ENCODE measurements at places on chromosomes 5 and 9.

DNA sequence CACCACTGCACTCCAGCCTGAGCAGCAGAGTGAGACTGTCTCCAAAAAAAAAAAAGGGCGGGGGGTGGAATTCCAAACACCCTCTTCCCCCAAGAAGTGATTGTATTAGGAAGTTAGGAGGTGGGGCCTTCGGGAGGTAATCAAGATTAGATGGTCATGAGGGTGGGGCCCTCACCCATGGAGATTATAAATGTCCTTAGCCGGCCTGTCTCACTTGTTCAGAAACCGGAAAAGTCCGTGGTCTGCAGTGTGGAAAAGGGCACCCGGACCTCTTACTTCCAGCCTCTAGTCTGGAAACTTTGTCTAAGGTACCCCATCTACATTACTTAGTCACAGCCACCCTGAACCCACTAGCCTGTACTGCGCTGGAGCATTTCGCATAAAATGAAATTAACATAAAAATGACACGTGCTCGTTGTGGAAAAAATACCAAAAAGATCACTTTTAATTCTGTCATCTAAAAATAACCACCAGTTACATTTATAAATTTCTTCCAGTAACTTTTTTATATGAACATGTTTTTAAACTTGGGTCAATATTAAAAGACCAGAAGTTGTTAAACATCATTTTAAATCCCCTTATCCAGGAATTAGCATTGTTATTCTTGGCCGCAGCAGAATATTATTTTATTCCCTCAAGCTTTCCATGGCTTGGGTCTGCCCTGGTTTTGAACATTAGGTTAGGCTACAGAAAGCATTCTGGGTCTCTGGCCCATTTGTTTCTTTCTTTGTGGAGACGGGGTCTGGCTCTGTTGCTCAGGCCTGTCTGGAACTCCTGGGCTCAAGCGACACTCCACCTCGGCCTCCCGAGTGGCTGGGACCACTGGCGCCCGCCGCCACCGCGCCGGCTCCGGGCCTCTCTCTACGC is 1.2 kb upstream of the CKS2 start:
- no peak for DNase-seq

DNA sequence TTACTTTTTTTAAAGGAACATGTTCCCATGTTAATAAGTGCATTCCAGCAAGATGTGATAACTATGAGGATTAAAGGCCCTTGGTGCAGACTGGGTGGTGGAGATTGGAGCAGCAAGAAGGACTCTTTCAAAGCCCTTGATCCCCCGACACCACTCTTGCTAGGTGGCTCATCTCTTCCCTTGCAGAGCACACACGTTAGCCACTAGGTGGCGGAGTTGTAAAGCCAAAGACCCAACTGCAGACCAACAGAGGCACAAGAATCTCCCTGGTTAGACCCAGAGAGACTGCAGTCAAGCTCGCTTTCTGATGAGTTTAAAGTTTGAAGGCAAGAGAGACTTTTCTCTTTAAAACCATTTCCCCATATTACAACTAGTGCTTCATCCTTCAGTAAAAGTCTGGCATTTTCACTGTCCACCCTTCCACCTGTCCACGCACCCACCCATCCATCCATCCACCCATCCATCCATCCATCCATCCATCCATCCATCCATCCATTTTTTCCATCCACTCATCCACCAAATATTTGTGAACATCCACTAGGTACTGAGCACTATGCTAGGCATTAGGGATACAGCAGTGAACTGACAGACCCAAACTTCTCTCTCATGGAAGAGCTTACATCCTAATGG is 226.9 kb downstream of the MSX2 start:
- peak; percentile 15 for DNase-seq

- DNase-seq: no peak
These were observed 106.3 kb downstream of the ROR2 start for GRCh38 chr9:91843623-91844148.

DNA sequence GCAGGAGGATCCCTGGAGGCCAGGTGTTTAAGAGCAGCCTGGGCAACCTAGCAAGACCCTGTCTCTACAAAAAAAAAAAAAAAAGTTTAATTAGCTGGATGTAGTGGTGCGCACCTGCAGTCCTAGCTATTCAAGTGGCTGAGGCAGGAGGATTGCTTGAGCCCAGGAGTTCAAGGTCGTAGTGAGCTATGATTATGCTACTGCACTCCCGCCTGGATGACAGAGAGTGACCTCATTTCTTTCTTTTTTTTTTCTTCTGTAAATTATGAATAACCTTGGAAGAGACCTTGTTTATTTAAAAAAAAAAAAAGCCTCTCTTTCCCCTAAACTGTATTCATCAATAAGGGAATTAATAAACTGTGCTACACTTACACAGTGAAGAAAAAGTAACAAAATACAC is 43.6 kb upstream of the SLC30A5 start:
- no peak for DNase-seq

GRCh38 chr5:125558466-125558865 is 812.0 kb upstream of the ZNF608 start:
- no peak for DNase-seq

- DNase-seq: no peak
These were observed 102.0 kb downstream of the PHF2 start for GRCh38 chr9:93678199-93679019.

- no peak for DNase-seq
These were observed 98.6 kb upstream of the ADAMTS19 start for GRCh38 chr5:129361441-129362025.

- no peak for DNase-seq
These were observed 61.5 kb downstream of the NR3C1 start for GRCh38 chr5:143341807-143342570.

GRCh38 chr9:125630436-125630835 is 76.6 kb downstream of the MAPKAP1 start:
- no peak for DNase-seq

- DNase-seq: no peak
These were observed 208.0 kb upstream of the PDE4D start for GRCh38 chr5:60101573-60101972.

DNA sequence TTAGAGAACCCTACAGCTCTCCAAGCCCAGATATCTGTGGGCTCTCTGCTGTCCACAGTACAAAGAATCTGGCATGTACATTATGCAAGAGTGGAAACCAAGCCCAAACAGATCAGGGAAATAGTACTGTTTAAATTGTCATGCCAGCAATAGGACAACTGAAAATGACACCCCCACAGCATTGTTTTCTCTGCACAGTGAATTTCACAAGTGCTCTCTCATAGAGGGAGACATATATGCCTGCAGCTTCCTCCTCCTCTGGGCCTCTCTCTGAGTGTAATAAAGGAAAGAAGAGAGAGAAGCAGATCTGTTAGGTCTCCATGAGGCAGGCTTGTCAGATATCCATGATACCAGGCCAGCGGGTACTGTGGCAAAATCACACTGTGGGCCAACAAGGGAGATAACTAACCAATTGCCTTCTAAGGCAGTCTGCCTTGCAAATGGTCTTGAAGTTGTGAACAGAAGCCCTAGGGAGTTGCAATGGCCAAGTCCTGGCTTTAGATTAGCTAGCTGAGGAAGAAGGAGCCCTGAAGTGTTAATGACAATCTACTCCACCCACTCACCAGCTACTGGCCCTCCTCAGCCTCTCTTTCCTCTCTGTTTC is 54.4 kb upstream of the JMY start:
- no peak for DNase-seq

DNA sequence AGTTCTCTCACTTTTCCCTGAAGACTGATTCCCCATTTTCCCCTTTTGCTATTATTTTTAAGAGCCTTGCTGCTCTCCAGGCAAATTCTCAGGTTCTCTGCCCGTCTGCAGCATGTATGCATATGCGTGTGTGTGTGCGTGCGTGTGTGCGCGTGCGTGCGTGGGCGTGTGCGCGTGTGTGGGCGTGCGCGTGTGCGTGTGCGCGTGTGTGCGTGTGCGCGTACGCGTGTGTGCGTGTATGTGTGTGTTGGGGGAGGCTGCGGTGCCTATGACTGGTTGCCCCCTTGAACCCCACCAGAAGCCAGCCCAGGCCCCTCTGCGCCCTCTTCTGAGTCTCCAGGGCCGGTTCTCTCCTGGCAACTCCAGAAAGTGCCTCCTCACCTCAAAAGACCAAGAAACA is 987 bp upstream of the FOXI1 start:
- no peak for DNase-seq

DNA sequence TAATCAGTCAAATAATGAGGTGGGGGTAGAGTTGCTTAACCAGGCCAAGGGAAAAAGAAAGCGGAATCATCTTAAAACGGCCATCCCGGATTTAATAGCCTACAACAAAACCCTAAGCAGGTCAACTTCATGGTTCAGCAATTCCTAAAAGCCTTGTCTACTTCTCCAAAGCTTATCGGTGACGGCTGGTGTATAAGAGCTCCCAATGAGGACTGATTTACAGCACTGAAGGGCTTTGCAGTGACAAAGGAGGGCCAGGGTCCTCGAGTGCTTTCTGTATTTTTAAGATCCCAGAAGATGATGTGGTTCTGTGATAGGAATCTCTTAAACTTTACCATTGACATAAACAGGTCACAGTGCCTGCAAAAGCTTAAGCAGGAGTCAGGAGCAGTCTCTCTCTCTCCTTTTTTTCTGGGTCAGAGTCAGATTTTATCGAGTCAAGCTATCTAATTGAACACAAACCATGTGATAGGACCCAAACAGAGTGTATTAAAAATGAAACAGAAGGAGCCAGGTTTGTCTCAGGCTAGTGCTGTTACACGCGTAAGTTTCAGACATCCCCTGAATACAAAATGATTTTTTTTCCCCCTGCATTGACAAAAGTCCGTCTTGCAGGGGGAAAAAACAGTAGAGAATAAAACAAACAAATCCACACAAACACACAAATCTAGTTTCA is 663.6 kb upstream of the ZNF608 start:
- DNase-seq: no peak

DNA sequence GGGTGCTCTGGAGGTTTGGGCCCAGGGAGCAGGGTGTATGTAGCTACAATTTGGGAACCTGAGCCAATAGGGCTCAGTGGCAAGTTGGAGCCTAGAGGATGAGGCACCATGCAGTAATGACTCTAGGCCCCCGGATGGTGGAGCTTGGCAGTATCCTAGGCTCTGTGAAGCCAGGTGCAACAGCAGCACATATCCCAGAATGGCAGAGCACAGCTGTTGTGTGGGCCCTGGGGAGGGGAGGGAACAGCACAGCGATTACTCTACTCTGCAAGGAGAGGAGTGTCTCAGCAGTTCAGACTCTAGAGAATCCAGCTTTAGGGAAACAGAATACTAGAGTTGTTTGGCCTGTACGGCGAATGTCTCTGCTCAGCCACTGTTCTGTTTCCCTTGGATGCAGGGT is 56.1 kb downstream of the LRRTM2 start:
- DNase-seq: no peak

- no peak for DNase-seq
These were observed 115.3 kb downstream of the VAV2 start for GRCh38 chr9:133876836-133877235.

DNA sequence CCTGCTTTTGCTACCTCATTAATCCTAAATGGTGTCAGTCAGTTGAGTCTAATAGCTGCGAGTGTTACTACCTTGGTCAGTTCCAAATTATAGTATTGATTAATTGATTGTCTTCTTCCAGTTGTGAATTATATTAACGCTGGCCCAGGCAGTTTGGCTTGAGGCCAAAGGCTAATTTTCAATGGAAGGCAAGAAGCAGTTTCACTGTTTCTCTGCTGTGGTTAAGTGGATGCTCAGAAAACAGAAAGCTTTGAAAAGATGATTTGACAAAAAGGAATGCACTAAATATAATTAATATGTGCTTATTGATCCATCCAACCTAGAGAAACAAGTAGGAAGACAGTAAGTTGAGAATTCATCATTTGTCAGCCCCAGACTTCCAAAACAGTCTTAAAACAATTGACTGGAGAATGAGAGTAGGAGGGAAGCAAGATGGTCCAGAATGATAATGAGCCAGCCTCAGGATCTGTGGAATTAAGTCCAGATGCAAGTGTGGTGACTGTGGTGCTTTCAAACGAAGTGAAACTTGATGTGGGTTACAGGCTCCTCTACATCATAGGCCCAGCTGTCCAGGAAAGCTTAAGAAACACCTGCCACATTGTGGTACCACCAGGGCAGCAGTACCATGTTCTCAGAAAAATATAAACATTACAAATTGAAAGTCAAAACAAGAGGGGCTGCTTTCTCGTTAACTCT is 1371.0 kb upstream of the DMAC1 start:
- no peak for DNase-seq

- no peak for DNase-seq
These were observed 96.3 kb downstream of the CFAP95 start for GRCh38 chr9:69916950-69917349.

- DNase-seq: no peak
These were observed 71.4 kb downstream of the ARHGEF37 start for GRCh38 chr5:149652697-149653096.

GRCh38 chr5:75707911-75708509 is 9.2 kb downstream of the POC5 start:
- DNase-seq: no peak

DNA sequence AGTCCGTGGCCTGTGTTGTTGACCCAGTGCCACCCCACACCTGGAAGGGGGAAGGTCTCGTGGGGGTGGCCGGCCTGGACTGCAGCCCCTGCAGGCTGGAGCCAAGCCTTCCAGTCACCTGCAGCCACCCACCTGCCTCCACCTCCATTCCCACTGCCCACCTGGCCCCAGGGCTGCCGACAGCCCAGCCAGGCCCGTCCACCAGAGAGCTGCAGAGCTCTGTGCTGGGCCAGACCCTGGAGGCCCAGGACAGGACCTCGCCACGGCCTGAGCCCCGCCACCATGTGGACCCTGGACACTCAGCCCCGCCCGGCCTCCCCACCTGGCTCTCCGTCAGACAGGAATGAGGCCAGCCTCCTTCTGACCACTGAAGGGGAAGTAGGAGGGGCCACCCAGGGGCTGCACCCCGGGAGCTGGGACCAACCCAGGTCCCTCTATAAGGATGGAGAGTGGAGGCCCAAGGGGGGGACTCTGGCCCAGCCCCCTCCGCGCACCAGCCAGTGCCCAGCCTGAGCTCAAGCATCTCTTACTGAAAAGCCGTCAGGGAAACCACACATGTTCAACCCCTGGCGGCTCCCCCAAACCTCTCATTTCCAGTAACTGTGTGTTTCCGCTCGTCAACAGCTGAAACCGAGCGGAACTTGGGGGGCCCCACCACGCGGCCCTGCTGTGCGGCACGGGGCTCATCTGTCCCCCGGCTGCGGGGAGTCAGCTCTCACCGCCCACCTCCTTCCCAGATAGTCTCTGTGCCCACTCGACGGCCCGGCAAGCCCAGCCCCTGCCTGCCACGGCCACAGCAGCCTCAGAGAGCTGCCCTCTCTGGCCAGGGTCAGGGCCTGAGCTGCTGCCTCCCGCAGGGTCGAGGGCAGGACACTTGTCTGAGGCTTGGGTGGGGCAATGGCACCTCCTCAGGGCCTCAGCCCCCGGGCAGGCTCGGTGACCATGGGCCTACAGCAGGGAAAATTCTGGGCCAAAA is 12.8 kb downstream of the NOTCH1 start:
- DNase-seq: peak; percentile 49

- DNase-seq: no peak
These were observed 5.4 kb downstream of the NNT start for GRCh38 chr5:43608406-43608805.

Data from stimulated activated CD8-positive, alpha-beta memory T cell treated with anti-CD3 and anti-CD28 coated beads, Interleukin-4, amount 100 ng/mL, for 24 hours (primary cell).